ENCODE measurements at places on chromosomes 7 and 10.

DNA sequence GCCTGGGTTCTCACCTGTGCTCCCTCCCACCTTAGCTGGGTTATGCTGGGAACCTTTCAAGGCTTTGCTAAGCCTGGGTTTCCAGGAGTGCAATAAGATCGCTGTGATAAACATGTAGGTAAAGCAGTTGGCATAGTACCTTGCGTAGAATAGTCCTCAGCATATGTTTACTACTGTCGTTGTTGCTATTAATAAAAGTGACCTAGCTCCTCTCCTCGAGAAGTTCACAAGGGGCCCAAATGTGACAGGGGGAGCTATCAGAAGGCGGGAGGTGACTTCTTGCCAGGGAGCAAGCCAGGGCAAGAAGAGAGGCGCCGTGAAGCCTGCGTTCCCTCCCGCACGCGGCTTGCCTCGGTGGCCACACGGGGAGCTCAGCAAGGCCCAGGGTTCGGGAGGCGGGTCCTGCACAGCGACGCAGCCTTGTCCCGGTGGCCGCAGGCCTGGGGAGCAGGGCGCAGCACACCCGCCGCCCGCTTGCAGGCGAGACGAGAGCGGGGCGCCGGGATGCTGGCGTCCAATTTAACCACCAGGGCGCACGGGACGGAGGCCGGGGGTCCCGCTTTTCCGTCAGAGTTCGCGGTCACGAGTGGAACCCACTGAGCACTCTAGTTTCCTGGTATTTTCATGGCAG is 106.2 kb downstream of the SNX10 start:
- no peak for DNase-seq

DNA sequence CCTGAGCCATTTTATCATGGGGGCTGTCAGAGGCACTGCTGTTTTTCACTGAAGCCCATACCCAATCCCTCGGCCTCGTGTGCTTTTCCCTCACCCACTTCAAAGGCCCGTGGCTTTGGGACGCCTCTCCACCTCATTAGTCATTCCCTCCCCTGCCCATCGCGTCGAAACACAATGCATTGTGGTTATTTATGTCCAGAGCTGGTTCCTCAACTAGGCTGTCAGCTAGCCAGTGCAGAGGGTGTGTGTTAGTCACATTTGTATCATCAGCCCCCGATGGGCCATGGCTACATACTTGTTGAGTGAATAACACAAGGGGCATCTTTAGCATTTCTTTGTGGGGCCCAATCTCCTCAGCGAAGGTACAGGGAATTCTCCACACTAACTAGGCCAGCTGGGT is 3.8 kb upstream of the CRCP start:
- DNase-seq: no peak

DNA sequence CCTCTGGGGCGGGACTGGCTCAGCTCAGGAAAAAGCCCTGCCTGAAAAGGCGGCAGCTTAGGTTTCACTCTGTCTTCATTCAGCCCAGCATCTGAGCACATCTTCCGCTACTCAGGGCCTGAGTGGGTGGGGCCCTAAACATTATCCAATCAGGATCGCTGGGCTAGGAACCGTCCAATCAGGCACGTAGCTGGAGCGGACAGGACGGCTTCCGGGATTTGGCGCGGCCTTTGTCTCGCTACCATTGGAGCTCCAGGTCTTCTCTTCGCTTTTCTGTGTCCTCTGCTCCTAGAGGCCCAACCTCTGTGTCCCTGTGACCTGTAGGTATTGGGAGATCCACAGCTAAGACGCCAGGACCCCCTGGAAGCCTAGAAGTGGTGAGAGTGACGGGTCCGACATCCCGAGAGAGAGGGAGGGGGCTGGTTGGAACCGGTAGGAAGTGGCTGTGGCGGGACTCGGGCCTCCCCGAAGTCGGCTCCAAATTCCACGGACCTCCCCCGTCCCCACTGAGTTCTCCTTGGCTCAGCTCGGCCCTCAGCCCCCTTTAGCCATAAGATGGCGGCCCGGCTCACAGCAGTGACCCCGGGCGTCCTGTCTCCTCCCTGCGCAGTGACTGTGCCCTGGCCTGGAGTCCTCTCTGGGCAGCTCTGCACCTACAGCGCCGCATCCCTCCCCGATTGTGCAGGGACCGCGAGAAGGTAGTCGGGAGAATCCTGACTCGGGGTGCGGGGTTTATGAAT is 99.1 kb downstream of the ZNF680 start:
- DNase-seq: no peak

DNA sequence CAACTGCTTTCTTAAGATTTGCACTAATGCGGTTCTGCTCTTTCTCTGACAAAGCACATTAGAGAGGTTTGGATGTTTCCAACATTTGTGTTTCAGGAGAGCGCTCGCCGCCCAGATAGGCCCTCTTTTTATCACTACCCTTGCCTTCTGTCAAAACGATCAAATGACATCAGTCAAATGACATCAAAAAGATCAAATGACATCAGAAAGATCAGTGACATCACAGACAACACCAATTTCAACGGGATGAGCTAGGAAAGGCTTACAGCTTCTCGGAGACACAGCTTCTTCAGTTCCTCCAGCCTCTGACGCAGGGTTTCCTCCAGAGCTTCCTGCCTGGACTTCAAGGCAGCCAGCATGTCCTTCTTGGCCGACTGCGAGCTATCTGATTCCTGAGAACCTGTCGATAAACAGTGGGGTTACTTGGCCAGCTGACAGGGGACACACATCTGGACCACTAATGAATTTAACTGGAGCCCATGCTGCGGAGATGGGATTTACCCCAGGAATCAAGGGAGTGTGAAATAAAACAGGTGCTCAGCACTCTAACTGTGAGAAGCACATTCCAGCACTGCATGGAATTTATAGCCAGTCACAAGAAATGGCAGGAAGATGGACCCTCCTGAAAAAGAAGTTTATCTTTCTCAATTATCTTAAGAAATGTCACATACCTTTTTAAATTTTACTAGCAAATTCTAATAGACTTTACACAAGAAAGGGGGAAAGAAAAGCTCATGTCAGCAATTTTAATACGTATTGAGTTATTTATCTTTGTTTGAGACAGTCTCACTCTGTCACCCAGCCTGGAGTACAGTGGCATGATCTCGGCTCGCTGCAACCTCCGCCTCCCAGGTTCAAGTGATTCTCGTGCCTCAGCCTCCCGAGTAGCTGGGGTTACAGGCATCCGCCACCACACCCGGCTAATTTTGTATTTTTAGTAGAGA is 88.2 kb downstream of the PRPF18 start:
- no peak for DNase-seq

DNA sequence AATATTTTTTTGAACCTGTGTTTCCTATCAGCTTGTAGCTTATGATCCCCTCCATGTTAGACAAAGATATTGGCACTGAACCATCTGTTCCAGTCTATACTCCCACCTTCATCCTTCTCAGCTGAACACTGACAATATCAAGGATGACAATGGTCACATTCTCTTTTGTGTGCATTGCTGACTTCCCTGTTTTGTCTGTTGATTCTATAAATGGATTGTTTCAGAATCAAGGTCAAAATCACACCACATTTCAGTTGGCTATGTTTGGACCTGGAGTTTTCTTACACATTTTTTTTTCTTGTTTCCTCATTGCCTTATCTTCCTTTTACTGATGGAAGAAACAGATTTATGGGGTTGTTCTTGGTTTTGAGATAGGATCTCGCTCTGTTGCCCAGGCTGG is 11.3 kb upstream of the SMURF1 start:
- DNase-seq: no peak

DNA sequence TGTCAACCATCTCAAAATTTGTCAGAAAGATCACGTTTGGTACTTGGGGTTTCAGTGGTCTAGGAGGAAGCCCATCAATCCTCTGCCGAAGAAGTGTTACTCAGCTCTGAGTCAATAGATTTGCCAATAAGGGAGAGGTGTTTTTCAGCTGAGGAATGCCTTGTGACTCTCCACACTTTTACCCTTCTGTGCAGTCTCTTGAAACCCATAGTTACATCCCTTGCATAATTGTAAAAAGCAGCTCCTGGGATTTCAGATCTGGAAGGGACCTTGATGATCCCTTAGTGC is 47.5 kb downstream of the INSYN2A start:
- no peak for DNase-seq

- DNase-seq: no peak
These were observed 68.2 kb upstream of the BAIAP2L1 start for GRCh38 chr7:98469088-98469487.

DNA sequence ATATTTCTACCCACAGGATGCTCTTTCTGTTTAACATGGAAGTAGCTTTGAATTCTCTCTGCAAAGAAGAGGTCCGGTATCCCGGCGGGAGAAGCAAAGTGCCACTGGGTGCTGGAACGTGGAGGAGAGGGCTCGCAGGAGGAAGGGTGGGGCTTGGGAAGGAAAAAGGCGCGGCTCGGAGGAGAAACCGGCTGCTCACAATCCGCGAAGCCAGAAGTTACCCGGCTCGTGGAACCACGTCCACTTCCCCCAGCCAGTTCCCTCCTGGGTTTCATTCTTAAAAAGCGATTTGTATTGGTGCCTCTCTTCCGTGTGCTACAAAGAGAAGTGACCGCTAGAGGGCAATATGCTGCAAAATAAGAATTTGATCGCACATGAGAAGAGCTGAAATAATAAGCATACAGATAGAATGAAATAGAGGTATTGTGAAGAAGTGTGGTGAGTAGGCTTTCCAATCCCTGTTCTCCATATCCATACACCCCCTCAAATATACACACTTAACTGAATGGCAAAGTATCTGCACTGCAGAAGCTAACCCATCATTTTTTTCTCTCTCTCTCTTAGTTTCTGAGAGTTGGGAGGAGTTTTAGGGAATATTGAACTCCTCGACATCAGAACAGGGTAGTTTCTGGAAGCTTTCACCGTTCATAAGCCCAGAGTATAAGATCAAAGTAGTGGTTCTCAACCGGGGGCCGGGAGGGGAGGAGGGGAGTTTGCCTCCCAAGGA is 31.1 kb downstream of the TRIL start:
- peak; percentile 76 for DNase-seq

GRCh38 chr10:12540341-12540781 is 191.0 kb downstream of the CAMK1D start:
- no peak for DNase-seq

DNA sequence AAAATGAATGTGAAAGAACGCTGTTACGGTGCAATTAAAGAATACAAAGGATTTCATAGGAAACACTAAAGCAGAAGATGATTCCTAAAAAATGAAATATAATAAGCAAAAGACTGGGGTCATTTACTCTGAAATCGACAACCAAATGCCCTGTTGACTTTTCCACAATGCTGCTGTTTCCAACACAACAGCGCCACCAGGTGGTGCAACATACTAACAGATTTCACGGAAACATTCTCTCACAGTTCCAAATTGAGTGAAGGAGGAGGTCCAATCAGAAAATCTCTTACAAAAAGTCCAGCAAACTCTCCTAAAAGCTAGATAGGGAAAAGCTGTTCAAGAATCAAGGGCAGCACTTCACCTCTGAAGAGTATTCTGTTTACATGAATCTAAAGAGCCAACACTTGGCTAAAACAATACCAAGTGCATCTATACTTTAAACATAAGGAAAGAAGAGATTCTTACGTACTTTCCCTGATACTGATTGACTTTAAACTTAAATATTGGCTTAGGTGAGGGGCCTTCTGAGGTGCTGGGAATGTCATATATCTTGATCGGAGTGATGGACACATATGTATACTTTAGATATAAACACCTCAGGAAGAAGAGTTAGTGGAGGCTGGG is 55.9 kb downstream of the UPF2 start:
- DNase-seq: peak; percentile 74

DNA sequence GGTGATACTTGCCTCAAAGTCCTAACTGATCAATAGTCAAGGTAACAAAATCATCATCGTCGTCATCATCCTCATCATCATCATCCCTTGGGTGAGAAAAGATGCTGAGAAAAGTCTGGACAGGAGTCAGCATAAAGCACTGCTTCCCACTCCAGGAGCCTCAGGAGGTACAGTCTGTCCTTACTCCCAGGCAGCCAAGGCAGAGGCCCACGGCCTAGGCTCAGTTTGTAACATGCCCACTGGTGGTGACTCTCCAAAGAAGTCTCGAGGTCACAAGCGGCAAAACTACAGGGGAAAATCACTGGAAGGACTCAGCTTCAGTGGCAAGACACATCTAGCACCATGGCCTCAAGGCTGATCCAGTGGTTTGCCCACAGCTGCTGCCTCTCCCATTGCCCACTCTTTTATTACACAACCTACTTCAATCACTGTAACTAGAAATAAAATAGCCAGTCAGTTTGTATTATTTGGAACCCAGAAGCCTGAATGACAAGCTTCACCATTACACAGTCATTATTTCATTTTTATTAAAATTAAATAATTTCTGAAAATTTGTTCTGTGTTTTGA is 150.4 kb downstream of the SRPK2 start:
- DNase-seq: no peak

- no peak for DNase-seq
These were observed 23.6 kb upstream of the HYAL4 start for GRCh38 chr7:123821320-123821719.

- no peak for DNase-seq
These were observed 445 bp upstream of the ATRNL1 start for GRCh38 chr10:115092555-115093285.

DNA sequence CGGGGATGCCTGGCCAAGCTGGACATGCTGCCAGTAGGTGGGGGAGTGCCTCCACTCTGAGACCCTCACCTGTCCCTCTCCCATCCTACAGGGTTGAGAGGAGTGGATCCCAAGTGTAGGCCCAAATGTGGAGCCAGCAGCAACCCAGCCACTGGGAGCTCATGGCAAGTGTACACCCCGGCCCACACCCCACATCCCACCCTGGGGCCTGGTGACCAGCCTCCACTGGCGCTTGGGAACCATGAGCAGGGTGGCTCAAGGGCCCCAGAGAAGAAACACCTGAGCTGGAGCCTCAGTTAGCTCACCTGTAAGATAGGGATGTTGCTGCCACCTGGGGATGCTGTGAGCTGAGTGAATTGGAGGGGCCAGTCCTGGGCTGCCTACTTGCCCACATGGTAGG is 10.4 kb upstream of the RET start:
- no peak for DNase-seq

DNA sequence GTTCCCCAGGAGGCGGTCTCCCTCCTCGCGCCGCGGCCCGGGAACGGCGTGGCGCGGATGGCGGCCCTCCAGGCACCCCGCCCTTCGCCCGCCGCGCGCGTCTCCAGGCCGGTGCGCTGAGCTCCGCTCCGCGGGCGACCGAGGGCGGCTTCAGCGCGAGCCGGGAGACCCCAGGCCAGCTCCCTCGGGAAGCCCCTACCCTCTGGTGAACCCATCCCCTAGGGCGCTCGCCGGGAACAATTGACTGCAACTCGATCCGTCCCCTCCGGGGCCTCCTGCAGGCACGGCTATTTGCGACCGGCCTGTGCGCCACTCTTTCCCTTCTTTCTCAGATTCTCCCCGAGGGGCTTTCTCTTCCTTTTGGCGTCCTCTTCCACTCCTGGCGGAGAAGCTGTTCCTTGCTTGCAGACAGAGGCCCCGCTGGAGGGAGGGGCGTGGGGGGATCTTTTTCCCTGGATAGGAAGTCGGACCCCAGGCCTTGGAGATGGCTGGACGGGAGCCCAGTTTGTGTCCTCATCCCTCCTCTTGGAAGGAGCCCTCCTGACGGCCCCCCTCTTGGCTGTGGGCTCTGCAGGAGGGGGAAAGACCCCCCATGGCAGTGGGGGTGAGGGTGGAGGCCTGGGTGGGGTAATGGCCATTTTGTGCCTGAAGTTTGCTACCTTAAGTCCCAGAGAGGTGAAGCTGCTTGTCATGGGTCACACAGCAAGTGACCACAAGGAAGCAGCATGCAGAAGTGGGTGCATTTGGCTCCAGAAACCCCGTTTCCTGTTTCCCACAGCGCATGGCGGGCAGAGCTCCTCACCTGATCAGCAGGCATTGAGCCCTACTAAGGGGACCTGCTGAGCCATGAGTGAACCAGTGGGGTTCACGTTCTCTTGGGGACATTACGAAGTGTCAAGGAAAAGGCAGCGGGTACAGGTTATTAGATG is 171.2 kb upstream of the TNRC18 start:
- no peak for DNase-seq

GRCh38 chr7:19305698-19306097 is 160.5 kb upstream of the FERD3L start:
- DNase-seq: no peak

GRCh38 chr7:115511330-115511729 is 519.2 kb downstream of the TFEC start:
- no peak for DNase-seq

Measured in bone marrow (tissue), 2 donors.